Epithelial cell of esophagus (primary cell): ENCODE measurements at places on chromosomes 12 and 14.

- DNase-seq: peak; percentile 84
These were observed 24.5 kb upstream of the ULK1 start for GRCh38 chr12:131869871-131870418.

- DNase-seq: peak; percentile 34
These were observed 336.9 kb downstream of the BMP4 start for GRCh38 chr14:53619691-53620231.

- DNase-seq: no peak
These were observed 31.0 kb upstream of the AMN1 start for GRCh38 chr12:31759632-31760459.

- DNase-seq: no peak
These were observed 18.2 kb downstream of the RPS6KL1 start for GRCh38 chr14:74904635-74905503.

DNA sequence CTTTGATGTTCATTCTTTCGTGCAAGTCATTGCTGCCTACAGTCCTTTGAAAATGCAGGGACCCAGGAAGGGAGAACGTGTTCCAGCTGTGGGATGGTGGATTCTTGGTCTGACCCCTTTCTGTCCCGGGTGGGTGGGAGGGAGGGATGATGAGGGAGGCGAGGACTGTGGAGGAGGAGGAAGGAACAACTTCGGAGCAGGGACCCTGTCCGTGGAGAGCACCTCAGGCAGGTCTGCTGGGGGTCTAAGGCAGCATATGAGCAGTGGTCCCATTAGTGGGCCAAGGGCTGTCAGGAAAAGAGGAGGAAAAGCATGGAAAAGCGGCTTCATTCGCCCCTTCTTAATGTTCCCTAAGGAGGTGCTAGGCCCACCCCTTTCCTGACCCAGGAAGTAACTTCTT, 36.0 kb downstream of the CACNA2D4 start:
- DNase-seq: no peak

DNA sequence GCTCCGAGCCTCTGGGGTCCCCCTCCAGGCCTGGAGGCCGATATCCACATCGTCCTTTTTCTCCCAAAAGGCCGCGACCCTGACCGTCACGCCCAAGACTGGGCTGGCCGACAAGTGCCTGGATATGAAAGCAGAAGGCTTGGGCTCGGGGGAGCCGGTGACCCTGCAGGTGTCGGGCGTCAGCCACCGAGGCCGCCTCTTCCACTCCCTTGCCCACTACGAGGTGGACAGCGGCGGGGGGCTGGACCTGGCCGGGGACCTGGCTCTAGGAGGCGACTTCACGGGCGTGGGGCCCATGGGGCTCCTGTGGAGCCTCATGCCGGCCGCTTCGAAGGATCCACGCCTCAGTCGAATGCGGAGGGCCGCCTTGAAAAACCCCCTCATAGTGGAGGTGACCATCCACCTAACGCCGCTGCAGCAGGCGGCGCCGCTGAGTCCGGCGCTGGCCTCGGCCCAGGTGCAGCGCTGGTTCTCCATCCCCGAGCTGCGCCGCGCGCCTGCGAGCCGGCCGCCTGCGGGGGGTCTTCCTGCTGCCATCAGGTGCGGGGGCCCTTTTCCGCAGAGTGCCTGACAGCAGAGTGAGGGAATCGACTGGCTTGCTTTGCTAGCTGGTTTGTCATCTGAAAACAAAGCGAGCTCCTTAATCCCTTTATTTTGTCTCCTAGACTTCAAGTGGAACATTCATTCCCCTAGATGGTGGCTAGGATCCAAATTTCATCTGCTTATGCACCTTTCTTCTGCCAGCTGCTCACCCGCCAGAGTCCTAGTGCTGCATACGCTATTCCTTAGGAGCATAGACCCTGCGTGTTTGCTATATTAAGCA, 10.6 kb upstream of the DNAL1 start:
- no peak for DNase-seq

- peak; percentile 45 for DNase-seq
These were observed 250.8 kb downstream of the SLC6A15 start for GRCh38 chr12:84661786-84662185.

- DNase-seq: peak; percentile 85
These were observed 113.3 kb upstream of the TMPO start for GRCh38 chr12:98402091-98402490.

GRCh38 chr12:3271639-3272038, 194.5 kb downstream of the TSPAN9 start:
- no peak for DNase-seq

GRCh38 chr14:38663382-38663781, 407.5 kb upstream of the CLEC14A start:
- DNase-seq: no peak

DNA sequence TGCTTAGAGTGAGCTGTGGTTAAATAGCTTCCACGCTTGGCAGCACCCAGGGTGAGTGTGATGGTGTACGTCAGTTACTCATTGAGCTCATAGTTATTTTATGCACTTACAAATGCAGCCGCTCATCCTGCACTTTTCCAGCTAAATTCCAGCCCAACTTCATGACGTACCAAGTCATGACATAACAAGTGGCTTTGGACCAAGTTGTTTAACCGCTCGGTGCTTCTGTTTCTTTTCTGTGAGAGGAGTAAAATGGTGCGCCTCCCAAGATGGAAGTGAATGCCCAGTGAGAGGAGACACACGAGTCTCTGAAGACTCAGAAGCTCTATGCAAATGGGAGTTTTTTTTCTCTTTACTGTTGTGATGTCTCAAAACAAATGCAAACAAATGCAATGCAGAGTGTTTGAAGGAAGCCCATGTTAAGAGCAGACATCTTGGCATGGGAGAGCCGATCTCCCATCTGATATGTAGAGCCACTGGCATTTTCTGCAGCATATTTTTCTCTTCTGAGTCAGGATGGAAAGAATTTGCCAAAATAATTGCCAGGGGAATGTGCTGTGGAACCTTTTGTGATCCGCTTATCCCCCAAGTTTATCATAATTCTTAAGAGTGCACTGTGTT, 72.2 kb downstream of the FBXW8 start:
- no peak for DNase-seq

- no peak for DNase-seq
These were observed 1048.5 kb downstream of the SLC6A15 start for GRCh38 chr12:83864054-83864453.

GRCh38 chr14:105141486-105142281, 26.9 kb downstream of the JAG2 start:
- DNase-seq: no peak

GRCh38 chr12:12836571-12836970, 23.4 kb downstream of the DDX47 start:
- no peak for DNase-seq

GRCh38 chr14:95071649-95072280, 85.6 kb downstream of the DICER1 start:
- DNase-seq: no peak

- peak; percentile 30 for DNase-seq
These were observed 127.7 kb downstream of the TMEM30B start for GRCh38 chr14:61153431-61153830.

GRCh38 chr12:81874586-81874985, 115.4 kb upstream of the PPFIA2 start:
- DNase-seq: no peak

- peak; percentile 73 for DNase-seq
These were observed 5.7 kb downstream of the WNT5B start for GRCh38 chr12:1634590-1635191.

DNA sequence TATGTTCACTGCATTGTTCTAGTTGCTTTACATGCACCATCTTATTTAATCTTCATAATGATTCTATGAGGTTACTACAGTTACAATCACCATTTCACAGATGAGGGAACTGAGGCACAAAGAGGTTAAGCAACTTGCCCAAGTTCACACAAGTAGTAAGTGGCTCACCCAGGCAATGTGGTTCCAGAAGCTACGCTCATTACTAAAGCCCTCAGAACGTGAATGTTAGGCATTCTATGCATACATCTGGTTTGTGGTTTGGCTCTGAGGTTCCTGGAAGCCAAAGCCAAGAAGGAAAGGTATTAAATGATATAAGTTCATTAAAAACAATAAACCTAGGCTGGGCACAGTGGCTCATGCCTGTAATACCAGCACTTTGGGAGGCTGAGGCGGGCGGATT, 14.4 kb upstream of the VRTN start:
- DNase-seq: peak; percentile 17

- no peak for DNase-seq
These were observed 513.0 kb upstream of the SEL1L start for GRCh38 chr14:82046512-82047226.

DNA sequence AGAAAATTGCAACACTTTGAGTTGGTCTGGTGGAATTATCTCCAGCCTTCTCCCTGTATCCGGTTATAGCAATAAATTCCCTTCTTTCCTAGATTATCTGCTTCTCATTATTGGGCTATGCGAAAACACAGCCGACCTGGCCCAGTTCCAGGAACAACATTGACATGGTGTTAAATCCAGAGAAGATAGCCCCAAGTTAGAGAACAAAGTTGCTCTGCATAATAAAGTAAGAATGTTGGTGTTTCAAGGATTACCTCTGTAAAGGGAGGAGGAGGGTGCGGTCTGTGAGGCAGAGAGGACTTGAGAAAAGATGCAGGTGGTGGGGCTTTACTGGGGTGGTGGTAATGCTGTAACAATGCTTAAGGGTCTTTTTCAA, 12.1 kb downstream of the TCL1A start:
- no peak for DNase-seq

DNA sequence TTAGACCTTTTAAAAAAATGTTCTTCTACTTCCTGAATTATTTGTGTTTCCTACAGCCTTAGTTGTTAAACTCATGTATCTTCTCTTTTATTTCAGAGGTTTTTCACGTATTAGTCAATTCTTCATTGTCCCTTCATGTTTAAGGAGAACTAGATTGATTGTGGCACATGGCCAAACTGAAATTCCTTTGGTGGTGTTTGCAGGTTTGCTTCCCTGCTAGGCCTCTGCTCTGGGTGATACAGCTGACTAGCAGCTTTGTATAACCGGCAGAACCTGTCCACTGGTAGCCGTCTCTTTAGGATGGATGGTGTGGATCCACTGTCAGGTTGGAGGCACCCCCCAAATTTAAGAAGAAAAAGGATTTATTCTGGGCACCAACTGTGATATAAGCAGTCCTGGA, 262.1 kb downstream of the FBXL14 start:
- DNase-seq: peak; percentile 87

DNA sequence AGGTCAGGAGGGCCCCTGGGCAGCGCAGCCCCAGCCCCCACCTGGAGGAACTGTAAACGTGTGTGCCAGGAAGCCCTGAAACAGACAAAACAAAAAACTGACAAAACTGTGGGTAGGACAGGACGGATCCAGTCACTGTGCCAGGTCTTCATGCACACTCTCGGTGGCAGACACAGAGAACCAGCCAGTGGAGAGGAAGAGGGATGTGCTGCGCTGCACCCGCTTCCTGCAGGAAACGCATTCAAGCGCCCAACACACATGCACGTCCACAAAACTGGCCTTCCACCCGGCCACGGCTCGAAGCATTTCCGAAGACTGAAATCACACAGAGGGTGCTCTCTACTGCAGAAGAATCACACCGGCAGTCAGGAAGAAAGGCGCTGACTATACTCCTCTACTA, 16.9 kb downstream of the BRF1 start:
- DNase-seq: no peak

DNA sequence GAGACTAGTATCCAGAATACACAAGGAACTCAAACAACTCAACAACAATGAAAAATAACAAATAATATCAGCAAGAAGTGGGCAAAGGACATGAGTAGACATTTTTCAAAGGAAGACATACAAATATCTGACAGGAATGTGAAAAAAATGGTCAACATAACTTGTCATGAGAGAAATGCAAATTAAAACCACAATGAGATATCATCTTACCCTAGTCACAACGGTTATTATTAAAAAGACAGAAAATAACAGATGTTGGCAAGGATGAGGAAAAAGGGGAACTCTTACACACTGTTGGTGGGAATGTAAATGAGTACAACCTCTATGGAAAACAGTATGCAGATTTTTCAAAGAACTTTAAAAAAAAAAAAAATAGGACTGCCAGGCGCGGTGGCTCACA, 20.4 kb downstream of the VWF start:
- DNase-seq: no peak

DNA sequence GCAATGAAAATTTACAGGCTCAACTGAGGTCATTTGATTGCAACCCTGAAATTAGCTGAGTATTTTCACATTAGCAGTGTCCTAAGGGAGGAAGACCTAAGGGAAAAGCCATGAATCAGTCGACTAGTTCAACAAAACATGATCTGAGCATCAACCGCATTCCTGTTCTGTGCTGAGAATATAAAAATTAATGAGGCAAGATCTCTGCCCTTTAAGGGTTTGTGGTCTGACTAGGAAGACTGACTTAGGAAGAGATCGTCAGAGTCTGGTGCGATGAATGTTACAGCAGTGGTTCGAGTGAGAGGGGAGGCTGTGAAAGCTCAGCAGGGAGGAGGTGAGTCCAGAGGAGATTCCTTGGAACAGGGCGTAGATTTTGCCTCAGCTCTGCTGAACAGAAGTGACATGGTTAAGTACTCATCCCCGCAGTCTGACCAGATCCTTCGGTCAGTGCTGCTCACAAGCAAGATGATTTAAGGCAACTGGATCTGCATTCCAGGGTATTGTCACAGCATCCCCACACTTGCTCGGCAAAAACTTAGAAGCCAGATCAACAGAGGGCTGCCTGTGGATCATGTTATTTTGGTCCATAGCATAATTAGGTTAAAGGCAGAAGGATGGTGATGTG, 49.6 kb downstream of the BMAL2 start:
- DNase-seq: no peak

DNA sequence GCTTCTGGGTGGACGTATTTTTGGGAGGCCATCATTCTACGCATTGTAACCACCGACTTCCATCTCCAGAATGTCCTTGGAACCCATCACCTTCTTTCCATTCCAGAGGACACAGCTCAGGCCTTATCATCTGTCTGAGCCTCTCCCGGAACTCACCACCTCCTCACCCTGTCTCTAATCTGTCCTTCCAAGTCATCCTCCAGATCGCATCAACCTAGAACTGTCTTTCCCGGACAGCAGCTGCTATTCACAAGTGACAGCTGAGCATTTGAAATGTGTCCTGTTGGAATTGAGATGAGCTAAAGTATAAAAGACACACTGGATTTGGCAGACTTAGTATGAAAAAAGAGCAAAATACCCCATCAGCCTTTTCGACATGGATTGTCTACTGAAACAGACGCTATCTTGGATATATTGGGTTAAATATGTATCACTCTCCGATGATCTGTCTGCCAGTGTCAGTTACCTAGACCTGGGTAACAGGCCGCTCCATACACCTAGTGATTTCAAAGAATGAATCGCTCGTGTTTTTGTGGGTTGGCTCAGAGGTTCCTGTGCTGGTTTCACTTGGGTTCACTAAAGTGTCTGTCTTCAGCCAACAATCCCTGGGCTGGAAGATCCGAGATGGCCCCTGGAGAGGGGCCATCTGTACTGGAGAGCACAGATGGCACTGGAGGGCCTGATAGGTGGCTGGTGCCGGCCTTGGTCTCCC, 104.4 kb upstream of the RFLNA start:
- no peak for DNase-seq

- DNase-seq: no peak
These were observed 70.3 kb downstream of the RNFT2 start for GRCh38 chr12:116808113-116809105.

- no peak for DNase-seq
These were observed 63.9 kb upstream of the VASH1 start for GRCh38 chr14:76697246-76697905.

GRCh38 chr14:105527826-105528585, 1.6 kb downstream of the TMEM121 start:
- peak; percentile 70 for DNase-seq

- no peak for DNase-seq
These were observed 9.6 kb downstream of the ZDHHC22 start for GRCh38 chr14:77131871-77132486.
